ENCODE measurements at places on chromosomes 2 and 18.

- DNase-seq: no peak
These were observed 3.4 kb downstream of the TET3 start for GRCh38 chr2:73987948-73988700.

DNA sequence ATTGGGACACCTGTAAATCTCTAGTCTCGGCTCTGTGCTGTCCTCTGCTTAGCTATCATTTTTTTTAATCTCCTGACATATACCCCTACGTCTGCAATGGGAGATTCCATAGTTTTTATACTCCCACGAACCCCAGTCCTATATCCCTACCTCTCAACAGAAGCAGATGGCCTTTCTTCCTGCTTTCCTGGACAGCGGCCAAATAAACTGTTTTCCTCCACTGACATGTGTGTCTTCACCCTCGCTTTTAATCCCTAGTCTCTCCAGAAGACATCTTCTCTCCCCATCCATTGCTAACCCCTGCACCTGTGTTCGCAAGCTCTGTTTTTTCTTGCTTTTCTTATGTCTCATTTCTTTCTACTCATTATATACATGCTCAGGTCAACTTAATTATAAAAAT lies 395.4 kb downstream of the EPHA4 start:
- no peak for DNase-seq

- DNase-seq: no peak
These were observed 224.9 kb upstream of the EPAS1 start for GRCh38 chr2:46072101-46072820.

DNA sequence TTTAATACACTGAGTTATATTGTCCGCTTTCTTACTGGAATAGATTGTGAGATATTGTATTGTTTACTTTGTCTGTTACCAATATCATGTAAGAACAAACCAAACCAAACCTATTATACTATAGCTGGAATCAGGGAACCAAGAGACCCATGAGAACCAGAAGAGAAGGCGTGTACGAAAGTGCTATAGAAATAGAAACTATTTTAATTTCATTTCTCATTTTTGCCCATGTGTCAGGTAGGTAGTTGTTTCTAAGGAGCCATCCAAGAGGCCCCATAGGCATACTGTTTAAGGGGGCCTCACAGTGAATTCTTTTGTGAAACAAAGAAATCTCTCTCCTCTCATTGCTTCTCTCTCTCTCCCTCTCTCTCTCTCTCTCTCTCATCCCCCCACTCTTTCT lies 363.6 kb downstream of the RNF144A start:
- no peak for DNase-seq

GRCh38 chr2:50402654-50402960 lies 629.3 kb downstream of the NRXN1 start:
- DNase-seq: no peak

GRCh38 chr2:11389052-11389420 lies 44.6 kb upstream of the ROCK2 start:
- no peak for DNase-seq

DNA sequence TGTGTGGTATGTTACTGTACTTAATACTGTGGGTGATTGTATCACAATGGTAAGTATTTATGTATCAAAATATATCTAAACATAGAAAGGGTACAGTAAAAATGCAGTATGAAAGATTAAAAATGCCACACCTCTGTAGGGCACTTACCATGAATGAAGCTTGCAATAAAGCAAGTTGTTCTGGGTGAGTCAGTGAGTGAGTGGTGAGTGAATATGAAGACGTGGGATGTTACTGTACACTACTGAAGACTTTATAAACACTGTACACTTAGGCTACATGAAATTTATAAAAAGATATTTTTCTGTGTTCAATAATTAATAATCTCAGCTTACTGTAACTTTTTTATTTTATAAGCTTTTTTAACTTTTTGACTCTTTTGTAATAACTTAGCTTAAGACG lies 1162.4 kb upstream of the NRXN1 start:
- no peak for DNase-seq

DNA sequence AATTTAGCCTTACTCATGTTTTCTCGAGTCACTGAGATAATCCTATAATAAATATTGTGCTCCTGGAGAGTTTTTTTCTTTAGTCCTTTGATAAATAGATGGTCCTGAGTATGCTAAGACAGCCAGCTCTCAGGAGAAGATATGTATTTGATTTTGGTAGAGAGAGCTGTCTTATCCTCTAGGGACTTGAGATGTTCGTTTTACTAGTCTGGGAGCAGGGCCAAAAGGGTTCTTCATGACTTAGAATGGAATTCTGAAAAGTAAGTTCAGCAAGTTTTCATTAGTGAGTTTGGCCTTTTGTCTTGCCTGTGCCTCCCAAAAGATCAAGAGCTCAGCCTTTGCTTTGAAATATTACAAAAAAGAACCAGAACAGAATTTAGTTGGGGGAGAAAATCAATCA lies 246.7 kb downstream of the BABAM2 start:
- no peak for DNase-seq

- peak; percentile 79 for DNase-seq
These were observed 44.0 kb upstream of the RPL31 start for GRCh38 chr2:100957996-100958653.

- DNase-seq: no peak
These were observed 24.6 kb upstream of the TXNDC2 start for GRCh38 chr18:9861157-9861556.

GRCh38 chr18:52499016-52499415 lies 159.0 kb downstream of the DCC start:
- no peak for DNase-seq

DNA sequence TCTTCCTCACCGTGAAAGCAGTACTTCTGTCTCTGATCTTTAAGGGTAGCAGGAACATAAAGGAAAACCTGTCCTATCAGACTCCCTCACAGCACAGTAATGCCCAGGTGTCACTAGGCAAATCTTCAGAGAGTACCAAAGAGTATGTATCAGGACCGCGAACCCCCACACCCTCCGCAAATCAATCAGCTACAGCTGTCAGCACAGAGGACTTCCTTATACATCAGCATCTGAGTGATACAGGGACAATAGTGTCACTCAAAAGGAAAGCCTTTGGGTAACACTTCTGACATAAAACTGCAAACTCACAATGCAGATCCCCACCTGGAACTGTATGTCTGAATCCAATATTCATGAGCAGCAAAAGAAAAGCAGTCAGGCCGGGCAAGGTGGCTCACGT lies 2.6 kb downstream of the AFG3L2 start:
- DNase-seq: no peak

GRCh38 chr2:11563784-11564666 lies 30.2 kb downstream of the GREB1 start:
- DNase-seq: no peak

- no peak for DNase-seq
These were observed 17.7 kb upstream of the ACOXL start for GRCh38 chr2:110714452-110715224.

DNA sequence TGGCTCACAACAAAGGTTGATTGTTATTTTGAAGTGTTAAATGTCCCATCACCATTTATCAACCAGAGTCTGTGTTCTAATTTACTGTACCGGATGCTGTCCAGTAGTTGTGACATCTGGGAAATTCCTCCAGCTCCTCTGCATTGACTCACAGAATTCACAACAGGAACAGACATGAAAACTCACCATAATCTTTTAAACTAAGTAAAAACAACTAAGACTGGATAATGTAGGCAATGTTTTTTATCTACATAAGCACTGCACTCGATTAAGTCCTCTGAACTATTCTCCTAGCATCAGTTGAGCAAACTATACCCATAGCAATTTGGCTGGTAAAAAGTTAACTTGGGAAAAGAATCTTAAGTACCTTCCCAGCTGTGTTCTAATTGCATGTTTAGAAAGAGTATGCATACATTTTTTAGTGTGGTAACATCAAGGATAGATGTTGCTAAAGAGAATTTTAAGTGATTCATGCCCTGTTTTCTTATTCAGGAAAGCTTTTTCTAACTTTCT lies 42.9 kb upstream of the MYO1B start:
- DNase-seq: no peak

DNA sequence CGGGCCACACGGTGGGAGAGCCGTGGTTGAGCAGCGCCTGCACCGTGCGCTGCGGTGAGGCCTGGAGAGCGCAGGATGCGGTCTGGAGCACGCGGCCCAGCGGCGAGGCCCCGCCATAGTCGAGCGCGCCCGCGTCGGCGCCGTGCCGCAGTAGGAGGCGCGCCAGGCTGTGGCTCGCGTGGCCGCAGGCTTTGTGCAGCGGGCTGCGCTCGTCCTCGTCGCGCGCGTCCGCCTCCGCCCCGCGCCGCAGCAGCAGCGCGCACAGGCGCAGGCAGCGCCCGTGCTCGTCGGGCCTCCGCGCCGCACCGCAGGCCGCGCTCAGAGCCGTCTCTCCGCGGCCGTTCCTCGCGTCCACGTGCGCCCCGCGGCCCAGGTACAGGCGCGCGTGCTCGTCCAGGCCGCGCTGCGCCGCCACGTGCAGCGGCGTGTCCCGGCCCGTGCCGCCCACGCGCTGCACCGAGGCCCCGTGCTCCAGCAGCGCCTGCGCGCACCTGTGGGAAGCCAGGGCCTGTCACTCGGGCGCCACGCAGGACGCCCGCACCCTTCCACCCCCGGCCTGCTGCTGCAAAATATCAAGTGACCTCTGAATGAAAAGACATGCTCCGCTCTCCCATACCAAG lies 46.3 kb upstream of the GBX2 start:
- DNase-seq: no peak

- DNase-seq: no peak
These were observed 401.6 kb downstream of the GPD2 start for GRCh38 chr2:156837635-156838370.

- DNase-seq: no peak
These were observed 61.9 kb downstream of the ASAP2 start for GRCh38 chr2:9268301-9269080.

GRCh38 chr2:42979416-42979869 lies 187.1 kb upstream of the HAAO start:
- DNase-seq: no peak

- no peak for DNase-seq
These were observed 10.5 kb downstream of the CCDC88A start for GRCh38 chr2:55408918-55409868.

- DNase-seq: no peak
These were observed 79.3 kb downstream of the NRXN1 start for GRCh38 chr2:50952596-50952995.

GRCh38 chr2:223601018-223601417 lies 1.1 kb downstream of the SCG2 start:
- DNase-seq: no peak

GRCh38 chr2:85582492-85582891 lies 1.7 kb upstream of the VAMP5 start:
- DNase-seq: no peak

DNA sequence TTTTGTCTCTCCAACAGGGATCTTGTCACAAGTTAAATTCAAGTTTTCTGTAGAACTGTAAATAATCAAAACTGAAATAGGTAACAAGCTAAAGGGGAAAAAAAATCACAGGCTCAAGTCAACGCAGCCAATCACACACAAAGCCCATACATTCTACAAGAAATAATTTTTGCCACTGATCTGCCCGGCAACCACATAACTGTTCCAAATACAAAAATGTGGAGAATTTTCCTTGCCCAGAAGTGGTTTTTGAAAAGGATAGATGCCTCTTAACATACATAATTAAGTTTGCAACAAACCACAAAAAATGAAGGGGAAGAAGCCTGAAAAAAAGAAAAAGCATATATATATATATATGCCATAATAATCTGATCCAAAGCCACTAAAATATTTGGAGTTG lies 60.3 kb downstream of the FARSB start:
- DNase-seq: no peak

GRCh38 chr2:30622452-30622851 lies 175.4 kb downstream of the LCLAT1 start:
- DNase-seq: no peak

DNA sequence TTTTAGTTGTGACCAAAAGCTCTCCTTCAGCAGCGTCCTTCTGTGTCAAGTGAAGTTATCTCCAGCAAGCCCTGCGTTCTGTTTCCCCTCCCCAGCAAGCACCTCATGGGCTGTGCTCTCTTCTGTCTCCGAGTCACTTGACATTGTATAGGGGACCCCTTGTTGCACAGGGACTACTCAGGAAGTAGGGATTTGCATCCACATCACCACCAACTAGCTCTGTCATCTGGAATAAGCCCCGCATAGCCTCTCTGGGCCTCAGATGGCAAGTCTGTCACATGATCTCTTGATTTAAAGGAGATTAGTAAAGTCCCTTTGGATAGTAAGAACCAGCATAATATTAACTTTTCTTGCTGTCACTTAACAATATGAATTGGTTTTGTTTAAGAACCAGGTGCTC lies 32.0 kb upstream of the STPG4 start:
- DNase-seq: no peak

DNA sequence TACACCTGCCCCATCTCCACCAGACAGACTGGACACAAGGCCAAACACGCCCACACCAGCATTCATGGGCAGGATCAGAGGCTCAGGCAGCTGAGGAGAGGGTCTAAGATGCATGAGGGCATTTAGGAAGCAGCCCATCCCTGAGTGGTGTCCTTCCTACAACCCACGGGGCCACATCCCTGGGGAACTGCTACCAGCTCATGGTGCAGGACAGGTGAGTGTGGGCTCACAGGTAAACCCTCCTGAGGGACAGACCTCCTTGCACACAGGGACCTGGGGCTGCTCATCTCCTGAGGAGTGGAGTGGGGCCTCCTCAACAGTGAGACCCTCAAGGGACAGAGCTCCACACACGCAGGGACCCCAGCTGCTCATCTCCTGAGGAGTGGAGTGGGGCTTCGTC lies 14.6 kb downstream of the PARD6G start:
- DNase-seq: no peak

- DNase-seq: no peak
These were observed 81.0 kb downstream of the APLF start for GRCh38 chr2:68548396-68548795.

DNA sequence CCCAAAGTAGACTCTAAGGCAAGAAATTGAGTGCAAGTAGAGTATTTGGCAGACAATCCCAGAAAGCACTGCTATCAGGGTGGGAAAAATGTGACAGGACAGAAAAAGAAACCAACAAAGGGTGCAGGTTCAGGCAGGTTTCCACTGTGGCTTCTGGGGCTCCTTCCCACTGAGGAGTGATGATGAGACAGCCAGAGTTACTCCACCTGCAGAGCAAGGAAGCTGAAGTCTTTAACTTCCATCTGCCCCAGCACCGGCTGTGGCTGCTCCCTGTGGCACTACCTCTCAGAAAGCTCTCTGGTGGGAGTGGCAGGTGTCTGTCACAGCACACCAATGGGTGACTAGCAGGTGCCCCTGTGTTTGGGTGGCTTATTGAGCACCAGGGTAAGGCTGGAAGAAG lies 37.6 kb upstream of the ACKR3 start:
- DNase-seq: no peak

- DNase-seq: no peak
These were observed 60.1 kb upstream of the TNFRSF11A start for GRCh38 chr18:62264984-62265383.

DNA sequence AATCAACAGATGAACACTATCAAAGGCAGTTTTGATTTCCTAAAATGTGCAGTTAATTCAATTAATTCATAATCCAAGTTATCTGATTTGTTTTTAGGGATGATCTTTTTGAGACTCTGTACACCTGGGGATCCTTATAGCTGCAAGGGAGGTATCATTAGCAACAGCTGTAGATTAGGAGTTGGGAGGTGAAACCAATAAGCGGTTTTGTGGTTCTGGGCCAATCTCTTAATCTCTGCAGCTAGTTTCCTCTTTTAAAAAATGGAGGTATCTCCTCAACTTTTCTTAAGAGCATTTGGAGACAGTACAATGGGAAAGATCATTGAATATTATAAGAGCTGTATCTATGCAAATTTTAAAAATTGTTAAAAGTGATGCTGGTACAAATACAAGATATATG lies 126.0 kb downstream of the MC4R start:
- no peak for DNase-seq

All from gastrocnemius medialis (tissue), 4 donors.